ENCODE measurements at places on chromosomes 4 and X.

- DNase-seq: no peak
Observed at GRCh38 chr4:145083891-145084605, 13.9 kb downstream of the ANAPC10 start.

DNA sequence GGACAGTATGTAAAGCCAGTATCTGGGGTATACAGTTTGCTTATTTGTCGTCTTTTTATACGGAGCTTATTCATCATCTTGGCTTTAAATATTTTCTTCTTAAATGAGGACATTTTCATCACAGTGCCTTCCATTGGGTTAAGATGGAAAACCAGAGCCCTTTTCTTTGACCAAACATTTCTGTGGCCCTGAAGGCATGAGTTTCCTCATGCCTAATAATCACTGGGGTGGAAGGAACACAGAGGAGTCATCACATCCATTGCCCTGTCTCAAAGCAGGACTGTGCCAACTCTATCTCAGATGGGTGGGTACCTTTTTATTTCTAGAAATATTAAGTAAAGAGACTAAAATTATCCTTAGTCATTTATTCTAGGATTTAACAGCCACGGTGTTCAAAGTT, 40.0 kb downstream of the CHRDL1 start:
- DNase-seq: no peak

GRCh38 chr4:48341776-48342605, 662 bp downstream of the SLAIN2 start:
- peak; percentile 23 for DNase-seq

- no peak for DNase-seq
Observed at GRCh38 chr4:38411092-38411491, 252.9 kb upstream of the KLF3 start.

GRCh38 chrX:51894697-51895336, 1.4 kb downstream of the MAGED1 start:
- peak; percentile 12 for DNase-seq

- no peak for DNase-seq
Observed at GRCh38 chrX:133676344-133677122, 261.2 kb upstream of the GPC4 start.

DNA sequence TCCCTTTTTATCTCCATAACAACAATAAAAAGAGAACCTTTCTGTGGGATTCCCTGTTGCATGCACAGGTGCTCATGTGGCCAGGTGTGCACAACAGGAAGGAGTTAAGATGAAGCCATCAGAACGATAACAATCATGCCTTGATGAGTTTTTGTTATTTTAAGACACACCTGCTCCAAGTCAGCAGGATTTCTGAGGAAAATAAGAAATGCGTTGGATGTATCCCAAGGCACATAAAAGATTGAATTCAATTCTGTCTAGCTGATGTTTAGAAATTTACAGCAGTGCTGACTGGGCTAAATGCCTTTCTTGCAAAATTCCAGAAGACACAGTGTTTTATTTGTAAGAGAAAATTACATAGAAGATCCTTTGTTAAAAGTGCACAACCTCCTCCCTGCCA, 1678.2 kb downstream of the ARAP2 start:
- no peak for DNase-seq

GRCh38 chrX:15014281-15014680, 141.1 kb downstream of the MOSPD2 start:
- no peak for DNase-seq

- DNase-seq: peak; percentile 52
Observed at GRCh38 chrX:108699368-108699767, 37.0 kb downstream of the IRS4 start.
